ENCODE measurements at places on chromosomes 3 and 15. TPM values are rescaled to one million over a fixed set of nuclear protein-coding genes. Genes with fewer than 3 reads are reported as not detected.

GRCh38 chr3:385151-385550 lies 188.6 kb downstream of the CHL1 start:
- H3K27me3 ChIP-seq, result no peaks in the 10 kb centered on the region
- DNase-seq, result no peak
- H3K36me3 ChIP-seq, result no peaks in the 10 kb centered on the region
- H3K4me1 ChIP-seq, result no peaks in the 10 kb centered on the region
- no peak overlapping the region for H3K4me3 ChIP-seq

DNA sequence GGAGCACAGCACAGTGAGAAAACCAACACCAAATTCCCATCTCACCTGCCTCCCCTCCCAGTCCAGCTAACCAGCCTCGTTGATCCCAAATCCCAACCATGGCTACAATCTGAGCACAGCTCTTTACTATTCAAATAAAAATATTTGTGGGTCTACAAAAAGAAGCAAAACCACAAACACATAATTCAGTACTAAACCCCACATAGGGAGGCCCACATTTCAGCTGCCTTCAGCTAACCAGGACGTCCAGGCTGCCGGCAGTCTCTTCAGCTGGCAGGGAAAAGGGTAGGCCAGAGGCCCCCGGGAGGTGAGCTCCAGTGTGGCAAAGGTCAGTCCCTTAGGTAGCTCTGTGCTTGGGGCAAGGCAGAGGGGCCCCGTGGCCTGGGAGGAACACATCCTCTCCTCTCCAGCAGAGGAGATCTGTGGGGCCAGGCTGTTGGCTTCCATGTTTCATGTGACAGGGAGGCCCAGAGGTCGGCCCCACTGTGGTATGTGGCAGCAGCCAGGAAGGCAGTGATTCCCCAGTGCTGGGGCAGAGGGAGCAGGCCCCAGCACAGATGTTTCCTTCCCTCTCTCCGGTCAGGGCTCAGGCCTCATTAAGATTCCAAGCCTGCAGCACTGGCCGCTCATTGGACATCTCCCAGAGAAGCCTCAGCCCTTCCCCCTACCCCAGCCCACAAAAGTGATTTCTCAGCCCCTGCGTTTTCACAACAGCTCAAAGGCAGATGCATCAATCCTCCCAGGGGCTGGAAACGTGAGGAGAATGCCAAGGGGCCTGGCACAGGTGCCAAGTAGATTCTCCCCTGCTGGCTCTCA lies 381.4 kb downstream of the NTRK3 start:
- DNase-seq, result no peak
- H3K27me3 ChIP-seq, result peaks cover 4% of the 10 kb centered on the region
- H3K4me1 ChIP-seq, result no peaks in the 10 kb centered on the region

Gene PXYLP1
- total RNA-seq, result 14.9 TPM

GRCh38 chr3:69137005-69137404 lies 14.6 kb upstream of the LMOD3 start:
- H3K27me3 ChIP-seq, result peaks cover 3% of the 10 kb centered on the region
- no peak overlapping the region for H3K4me3 ChIP-seq
- DNase-seq, result no peak
- H3K36me3 ChIP-seq, result no peaks in the 10 kb centered on the region
- no peaks in the 10 kb centered on the region for H3K4me1 ChIP-seq
- H3K27ac ChIP-seq, result no peak overlapping the region

DNA sequence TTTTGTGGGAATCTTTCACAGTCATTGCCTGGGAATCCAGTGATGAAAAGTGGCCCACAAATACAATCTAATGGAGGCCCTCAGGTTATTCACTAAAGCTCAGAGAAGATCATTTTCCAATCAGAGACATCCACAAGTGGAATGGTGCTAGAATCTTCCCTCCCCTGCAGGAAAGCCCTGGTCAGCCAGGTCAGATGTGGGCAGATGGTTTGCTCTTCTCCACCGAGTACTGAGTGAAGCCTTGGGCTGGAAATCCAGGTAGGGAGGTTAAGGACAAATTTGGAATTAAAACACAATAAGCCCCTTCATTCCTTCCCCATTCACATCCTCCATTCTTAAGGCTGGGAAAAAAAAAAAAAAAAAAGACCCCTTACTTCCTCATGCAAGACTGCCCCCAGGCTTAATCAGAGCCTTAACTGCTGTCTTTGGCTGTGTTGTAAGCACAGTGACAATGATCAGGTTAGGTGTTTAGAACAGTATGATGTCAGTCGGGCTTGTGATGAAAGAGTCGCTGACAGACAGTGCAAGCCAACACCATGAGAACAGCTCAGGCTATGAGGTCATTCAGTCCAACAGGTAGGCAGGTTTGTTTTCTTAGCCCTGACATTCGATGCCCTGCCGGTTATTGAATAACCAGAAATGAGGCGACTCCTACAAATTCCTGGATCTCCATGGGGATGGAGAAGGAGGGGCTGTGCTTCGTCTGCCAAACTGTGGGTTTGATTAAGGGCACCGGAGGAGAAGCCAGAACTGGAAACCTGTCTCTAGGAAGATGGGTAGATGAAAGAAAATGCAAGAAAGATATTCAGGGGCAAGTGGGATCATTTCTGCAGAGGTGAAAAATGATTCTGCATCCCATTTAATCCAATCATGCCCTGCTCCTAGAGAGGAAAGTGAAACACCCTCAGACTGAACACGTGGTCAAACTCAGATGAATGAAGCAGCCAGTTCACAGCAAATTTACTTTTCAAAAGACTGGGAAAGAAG lies 23.5 kb upstream of the HES1 start:
- no peaks in the 10 kb centered on the region for H3K4me1 ChIP-seq
- H3K4me3 ChIP-seq, result no peak overlapping the region
- peaks cover 10% of the 10 kb centered on the region for H3K27me3 ChIP-seq
- DNase-seq, result no peak

GRCh38 chr3:106457281-106458180 lies 588.7 kb upstream of the CBLB start:
- H3K27ac ChIP-seq, result peak overlapping the region; percentile 6
- H3K27me3 ChIP-seq, result no peaks in the 10 kb centered on the region
- peaks cover 11% of the 10 kb centered on the region for H3K4me1 ChIP-seq
- no peaks in the 10 kb centered on the region for H3K36me3 ChIP-seq

GRCh38 chr3:78174821-78175220 lies 1134.9 kb downstream of the ROBO2 start:
- DNase-seq, result no peak
- H3K4me1 ChIP-seq, result no peaks in the 10 kb centered on the region
- no peak overlapping the region for H3K27ac ChIP-seq
- no peak overlapping the region for H3K4me3 ChIP-seq

GRCh38 chr3:122826278-122826677 lies 31.4 kb downstream of the SLC49A4 start:
- H3K4me3 ChIP-seq, result no peak overlapping the region
- H3K27ac ChIP-seq, result no peak overlapping the region
- H3K4me1 ChIP-seq, result no peaks in the 10 kb centered on the region
- H3K36me3 ChIP-seq, result peaks cover 21% of the 10 kb centered on the region
- H3K27me3 ChIP-seq, result no peaks in the 10 kb centered on the region

- H3K4me3 ChIP-seq, result no peak overlapping the region
- no peak for DNase-seq
- no peaks in the 10 kb centered on the region for H3K27me3 ChIP-seq
These were observed 3.9 kb downstream of the KATNBL1 start for GRCh38 chr15:34206011-34206410.

DNA sequence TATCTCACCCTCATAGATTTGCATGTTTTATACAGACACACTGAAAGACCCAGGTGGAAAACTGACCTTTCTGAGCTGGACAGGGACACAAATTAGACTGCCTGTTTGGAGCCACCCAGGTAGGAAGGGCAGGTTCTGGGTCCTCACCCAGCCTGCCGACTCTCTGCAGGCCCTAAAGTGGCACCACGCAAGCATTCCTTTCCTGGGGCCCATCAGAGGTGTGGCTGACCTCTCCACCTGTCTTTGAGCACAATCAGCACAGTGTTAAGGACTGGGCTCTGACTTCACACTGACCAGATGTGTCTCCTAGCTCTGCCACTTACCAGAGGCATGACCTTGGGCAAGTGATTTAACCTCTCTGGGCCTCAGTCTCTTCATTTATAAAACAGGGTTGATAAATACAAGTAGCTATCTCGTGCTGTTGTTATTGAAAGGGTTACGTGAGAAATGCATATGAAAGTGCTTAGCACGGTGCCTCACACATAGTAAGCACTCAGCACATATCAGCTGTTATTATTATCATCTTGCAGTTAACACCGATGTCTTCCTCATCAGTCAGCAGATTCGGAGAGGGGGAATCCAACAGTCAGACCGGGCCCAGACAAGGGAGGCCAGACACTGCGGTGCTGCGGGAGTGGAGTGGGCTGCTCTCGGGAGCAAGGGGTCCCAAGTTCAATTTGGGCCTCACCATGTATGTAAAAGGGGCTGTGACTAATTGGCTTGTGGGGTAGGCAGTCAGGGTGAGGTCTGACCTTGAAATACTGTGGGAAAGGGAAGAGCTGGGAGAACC lies 2.0 kb upstream of the TBC1D2B start:
- DNase-seq, result no peak
- no peak overlapping the region for H3K4me3 ChIP-seq
- H3K27me3 ChIP-seq, result no peaks in the 10 kb centered on the region
- peaks cover 10% of the 10 kb centered on the region for H3K36me3 ChIP-seq
- H3K27ac ChIP-seq, result peak overlapping the region; percentile 32

Gene TM6SF1
- total RNA-seq, result 5.6 TPM

Gene MKRN3
- total RNA-seq, result 1.6 TPM

DNA sequence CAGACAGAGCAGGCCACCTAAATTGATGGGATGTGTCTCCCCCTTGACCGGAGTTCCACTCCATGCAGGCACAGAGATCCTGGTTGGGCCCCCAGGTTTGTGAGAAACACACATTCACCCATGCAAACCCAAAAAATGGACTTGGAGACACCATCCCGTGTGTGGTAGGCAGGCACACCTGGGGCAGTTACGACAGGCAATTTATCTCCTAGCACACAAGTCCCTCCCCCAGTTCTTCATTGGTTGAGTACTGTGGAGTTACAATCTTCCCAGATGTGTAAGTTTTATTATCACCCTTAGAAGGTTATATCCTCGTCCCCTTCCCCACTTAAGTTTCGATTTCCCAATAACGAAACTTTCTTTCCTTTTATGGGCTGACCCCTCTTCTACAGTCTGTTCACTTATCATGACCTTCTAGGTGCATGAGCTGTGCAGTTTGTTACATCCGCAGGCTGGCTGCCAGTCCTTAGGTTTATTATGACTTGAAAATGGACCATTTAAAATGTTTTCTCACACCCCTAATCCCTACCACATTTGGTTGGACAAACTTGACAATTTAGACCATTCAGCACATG lies 27.3 kb downstream of the ARL8B start:
- peak overlapping the region; percentile 6 for H3K27ac ChIP-seq
- peaks cover 51% of the 10 kb centered on the region for H3K4me1 ChIP-seq
- H3K36me3 ChIP-seq, result peaks cover 65% of the 10 kb centered on the region
- H3K4me3 ChIP-seq, result no peak overlapping the region

GRCh38 chr15:98437752-98438151 lies 210.6 kb upstream of the IGF1R start:
- H3K36me3 ChIP-seq, result no peaks in the 10 kb centered on the region
- H3K4me3 ChIP-seq, result no peak overlapping the region
- peaks cover 3% of the 10 kb centered on the region for H3K27me3 ChIP-seq
- H3K4me1 ChIP-seq, result peaks cover 3% of the 10 kb centered on the region

GRCh38 chr3:113602256-113602655 lies 69.9 kb downstream of the SIDT1 start:
- no peak overlapping the region for H3K27ac ChIP-seq
- no peak overlapping the region for H3K4me3 ChIP-seq
- H3K27me3 ChIP-seq, result no peaks in the 10 kb centered on the region
- H3K36me3 ChIP-seq, result peaks cover 26% of the 10 kb centered on the region
- DNase-seq, result no peak

DNA sequence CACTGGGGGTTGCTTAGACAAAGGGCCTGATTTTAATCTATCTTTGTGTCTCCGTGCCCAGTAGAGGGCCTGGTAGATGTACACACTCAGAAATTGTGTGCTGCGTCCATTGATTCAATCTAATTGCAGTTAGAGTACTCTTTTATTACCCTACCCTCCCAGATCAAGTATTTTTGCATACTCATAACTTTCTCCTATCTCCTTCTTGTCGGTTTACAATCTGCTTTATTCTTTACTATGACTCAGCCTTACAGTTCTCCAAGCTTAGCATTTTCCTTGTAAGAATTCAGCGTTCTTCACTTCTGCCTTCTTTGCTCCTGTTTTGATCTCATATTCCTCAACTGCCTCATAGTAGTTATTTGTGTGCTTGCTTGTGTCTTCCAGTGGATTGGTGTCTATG lies 124.5 kb upstream of the ARRDC4 start:
- H3K27me3 ChIP-seq, result no peaks in the 10 kb centered on the region
- H3K36me3 ChIP-seq, result no peaks in the 10 kb centered on the region
- no peaks in the 10 kb centered on the region for H3K4me1 ChIP-seq
- no peak overlapping the region for H3K27ac ChIP-seq
- H3K4me3 ChIP-seq, result no peak overlapping the region
- DNase-seq, result no peak

- no peak for DNase-seq
- no peak overlapping the region for H3K4me3 ChIP-seq
- no peak overlapping the region for H3K27ac ChIP-seq
- H3K4me1 ChIP-seq, result peaks cover 2% of the 10 kb centered on the region
These were observed 35.9 kb downstream of the CFAP91 start for GRCh38 chr3:119738741-119739140.

GRCh38 chr3:66442254-66443117 lies 58.3 kb downstream of the LRIG1 start:
- H3K36me3 ChIP-seq, result no peaks in the 10 kb centered on the region
- H3K27me3 ChIP-seq, result no peaks in the 10 kb centered on the region
- peaks cover 15% of the 10 kb centered on the region for H3K4me1 ChIP-seq
- DNase-seq, result no peak
- no peak overlapping the region for H3K4me3 ChIP-seq

- peaks cover 13% of the 10 kb centered on the region for H3K27me3 ChIP-seq
- no peaks in the 10 kb centered on the region for H3K36me3 ChIP-seq
- H3K4me3 ChIP-seq, result no peak overlapping the region
- H3K4me1 ChIP-seq, result no peaks in the 10 kb centered on the region
- DNase-seq, result no peak
- H3K27ac ChIP-seq, result no peak overlapping the region
These were observed 44.3 kb upstream of the POLR2M start for GRCh38 chr15:57662091-57662744.

- H3K36me3 ChIP-seq, result no peaks in the 10 kb centered on the region
- no peak overlapping the region for H3K4me3 ChIP-seq
- no peaks in the 10 kb centered on the region for H3K27me3 ChIP-seq
- no peak for DNase-seq
- H3K4me1 ChIP-seq, result no peaks in the 10 kb centered on the region
- H3K27ac ChIP-seq, result no peak overlapping the region
These were observed 161.5 kb downstream of the ARRDC4 start for GRCh38 chr15:98121957-98122356.
